GF-D8 (cell line): ENCODE measurements at places on chromosomes 2 and 18.

- DNase-seq, result peak; percentile 93
Measured at GRCh38 chr2:64945973-64946768, 43.0 kb upstream of the SLC1A4 start.

DNA sequence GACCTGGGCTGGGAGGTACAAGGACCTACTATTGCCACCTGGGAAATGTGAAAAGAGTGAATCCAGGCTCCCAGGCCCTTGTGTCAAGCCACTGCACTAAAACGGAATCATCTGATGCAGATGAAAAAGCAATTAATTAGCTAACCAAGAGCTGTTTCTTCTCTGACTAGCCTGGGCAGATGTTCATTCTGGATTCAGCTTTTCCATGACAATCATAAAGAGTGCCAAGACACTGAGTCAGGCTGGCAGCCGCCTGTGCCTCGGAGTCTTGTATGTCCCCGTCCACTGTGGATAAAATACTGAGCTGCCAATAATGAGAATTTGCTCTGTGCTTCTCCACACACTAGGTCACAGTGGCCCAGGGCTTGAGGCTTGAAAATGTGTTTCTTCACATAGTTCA, 21.7 kb upstream of the LCLAT1 start:
- DNase-seq, result no peak

GRCh38 chr2:120828829-120829632, 93.4 kb downstream of the GLI2 start:
- no peak for DNase-seq

DNA sequence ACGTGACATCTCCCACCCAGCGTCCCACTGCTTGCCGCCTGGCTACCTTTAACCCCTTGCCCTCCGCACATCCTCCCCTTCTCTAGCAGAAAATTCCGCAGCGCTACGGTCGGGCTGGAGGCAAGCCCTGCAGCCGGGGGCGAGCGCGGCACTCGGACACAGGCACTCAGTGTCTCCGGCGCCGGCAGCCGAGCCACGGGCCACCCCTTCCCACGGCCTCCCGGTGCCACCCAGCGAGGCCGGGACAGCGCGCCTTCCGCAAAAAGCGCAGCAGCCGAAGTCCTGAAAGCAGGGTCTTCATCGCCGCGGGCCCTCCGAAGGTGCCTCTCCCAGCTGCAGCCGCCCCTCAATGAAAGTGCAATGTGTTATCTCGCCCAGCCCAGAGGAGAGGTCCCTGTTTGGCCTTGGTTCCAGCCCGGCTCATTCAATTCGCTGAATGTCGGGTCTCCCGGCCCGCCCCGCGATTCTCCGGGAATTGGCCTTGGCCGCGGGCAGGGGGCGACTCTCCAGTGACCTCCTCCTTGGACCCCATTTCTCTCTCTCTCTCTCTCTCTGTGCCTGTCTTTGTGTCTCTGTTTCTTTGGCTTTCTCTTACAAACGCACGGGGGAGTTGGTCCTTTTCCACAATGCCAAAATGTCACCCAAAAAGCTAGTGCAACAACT, 1.1 kb downstream of the DLGAP1 start:
- no peak for DNase-seq

GRCh38 chr2:174337337-174338146, 2.8 kb downstream of the SP9 start:
- DNase-seq, result peak; percentile 18

DNA sequence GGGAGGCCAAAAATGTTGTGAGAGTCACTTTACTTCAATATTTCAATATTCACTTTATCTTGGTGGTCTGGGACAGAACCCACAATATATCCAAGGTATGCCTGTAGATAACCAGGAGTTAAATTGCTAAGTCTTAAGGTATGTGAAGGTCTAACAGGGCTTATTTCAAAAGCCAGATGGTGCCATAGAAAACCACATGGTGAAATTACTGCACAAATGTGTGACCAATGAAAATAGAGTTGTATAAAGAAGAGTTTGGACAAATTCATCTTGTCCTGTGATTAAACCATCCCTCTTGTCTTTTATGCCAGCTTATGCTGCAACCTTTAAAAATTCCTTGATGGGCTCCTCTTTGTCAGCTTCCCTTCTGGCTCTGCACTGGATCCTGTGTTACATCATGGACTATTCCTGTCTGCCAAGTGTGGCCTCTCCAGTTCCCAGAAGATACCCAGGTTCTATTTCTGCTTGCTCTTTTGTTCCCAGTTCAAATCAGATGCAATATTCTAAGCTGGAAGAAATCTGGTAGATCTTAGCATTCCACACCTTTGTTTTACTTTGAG, 46.8 kb downstream of the ANTXR1 start:
- DNase-seq, result no peak

DNA sequence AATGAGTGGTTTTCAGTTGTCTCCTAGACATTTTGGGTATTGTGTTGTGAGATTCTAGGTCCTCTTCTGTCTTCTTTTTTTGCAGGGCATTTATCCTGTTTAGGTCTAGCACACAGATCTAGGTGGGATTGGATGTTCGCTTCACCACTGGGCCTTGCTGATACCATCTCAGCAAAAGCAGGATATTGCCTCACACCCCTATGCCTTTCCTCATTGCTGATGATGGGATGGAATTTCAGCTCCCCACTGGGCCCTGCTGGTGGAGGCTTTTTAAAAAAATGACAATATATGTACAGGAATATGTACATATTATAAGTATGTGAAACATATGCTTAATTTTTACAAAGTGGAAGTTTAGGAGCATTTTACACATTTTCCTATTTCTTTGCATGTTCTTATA, 5.4 kb upstream of the TOGARAM2 start:
- DNase-seq, result peak; percentile 51

GRCh38 chr2:114265261-114265660, 177.2 kb upstream of the DPP10 start:
- DNase-seq, result no peak

DNA sequence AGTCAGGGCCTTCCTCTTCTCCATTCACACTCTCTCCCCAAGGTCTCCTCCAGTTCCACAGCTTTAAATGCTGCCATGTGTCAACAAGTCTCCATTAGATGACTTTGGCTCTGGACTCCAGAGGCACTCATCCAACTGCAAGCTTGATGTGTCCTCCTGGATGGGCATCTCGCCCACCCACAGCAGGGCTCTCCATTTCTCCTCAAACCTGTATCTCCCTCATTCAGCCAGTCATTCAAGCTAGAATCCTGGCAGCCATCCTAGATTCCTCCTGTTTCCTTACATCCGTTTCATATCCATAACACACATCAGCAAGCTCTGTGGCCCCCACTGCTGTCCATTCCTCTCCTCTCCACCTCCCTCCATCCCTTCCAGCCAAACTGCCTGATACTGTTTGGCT, 88.4 kb upstream of the AFF3 start:
- no peak for DNase-seq

GRCh38 chr2:7988440-7988839, 693.4 kb upstream of the ID2 start:
- no peak for DNase-seq

DNA sequence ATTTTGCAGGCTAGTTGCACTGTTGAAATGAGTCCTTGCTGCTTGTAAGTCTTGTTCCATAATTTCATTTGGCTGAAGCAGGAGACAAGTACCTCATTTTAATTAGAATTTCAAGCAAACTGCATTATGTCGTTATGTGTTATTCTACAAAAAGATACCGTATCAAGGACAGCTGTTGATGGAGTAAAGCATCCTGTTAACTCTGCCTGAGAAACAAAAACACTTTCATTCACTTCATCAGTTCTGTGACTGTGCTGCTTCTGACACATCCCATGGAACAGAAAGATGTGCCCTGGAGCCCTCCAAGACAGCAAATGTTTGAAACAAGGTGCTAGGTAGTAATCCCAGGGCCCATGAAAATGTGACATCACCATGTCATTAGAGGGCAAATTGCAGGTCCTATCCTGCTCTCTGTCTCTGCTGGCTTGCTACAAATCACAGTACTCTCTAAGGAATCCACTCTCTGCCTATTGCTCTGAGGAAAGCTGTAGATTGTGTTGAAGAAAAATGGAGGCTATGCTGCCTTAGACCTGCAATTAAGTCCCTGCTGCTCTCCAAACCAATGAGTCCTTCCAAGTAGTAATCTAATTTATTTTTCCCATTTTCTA, 209.7 kb upstream of the PARD3B start:
- DNase-seq, result no peak

GRCh38 chr18:78579854-78580577, 399.6 kb upstream of the SALL3 start:
- no peak for DNase-seq

GRCh38 chr2:232980683-232981082, 32.4 kb downstream of the NGEF start:
- no peak for DNase-seq

- no peak for DNase-seq
Measured at GRCh38 chr2:63225964-63226686, 175.5 kb downstream of the OTX1 start.

- DNase-seq, result no peak
Measured at GRCh38 chr2:181111059-181111458, 130.7 kb downstream of the UBE2E3 start.

- no peak for DNase-seq
Measured at GRCh38 chr2:151401149-151401548, 8.6 kb upstream of the RIF1 start.

GRCh38 chr2:235156055-235156454, 204.2 kb downstream of the SH3BP4 start:
- DNase-seq, result no peak

DNA sequence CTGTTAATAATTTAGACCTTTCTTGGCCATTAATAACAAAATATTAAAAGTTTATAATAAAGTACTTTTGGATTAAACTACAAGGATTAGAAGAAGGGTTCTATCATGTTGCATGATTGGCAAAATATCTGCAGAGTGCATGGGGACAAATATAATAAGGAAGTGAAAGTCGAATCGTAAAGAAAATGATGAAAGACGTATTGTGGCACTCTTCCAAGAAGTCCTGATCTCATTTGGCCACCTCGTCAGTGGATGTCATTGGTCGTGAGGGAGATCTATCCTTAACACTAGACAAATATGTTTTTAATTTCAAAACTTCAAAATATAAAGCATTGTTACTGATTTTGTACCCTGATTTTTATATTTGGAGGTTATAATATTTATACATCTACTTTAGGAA, 197.7 kb upstream of the STON1 start:
- peak; percentile 47 for DNase-seq

DNA sequence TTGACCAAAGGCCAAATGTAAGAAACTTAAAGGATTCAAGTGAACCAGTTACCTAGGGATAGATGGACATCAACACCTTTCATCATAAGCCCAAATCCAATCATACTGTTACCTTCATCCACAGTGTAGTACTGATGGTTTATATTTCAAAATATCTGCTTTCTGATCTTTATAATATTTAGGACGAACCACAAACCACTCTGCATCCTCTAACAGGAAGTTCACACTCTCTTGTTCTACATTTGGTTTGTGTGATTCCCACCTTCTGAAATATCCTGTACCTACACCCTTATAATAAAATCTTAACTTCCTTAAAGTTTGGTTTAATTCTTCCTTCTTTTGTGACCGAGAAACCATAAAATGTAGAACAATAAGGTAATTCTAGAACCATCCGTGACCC, 535.7 kb upstream of the CHAC2 start:
- DNase-seq, result no peak

DNA sequence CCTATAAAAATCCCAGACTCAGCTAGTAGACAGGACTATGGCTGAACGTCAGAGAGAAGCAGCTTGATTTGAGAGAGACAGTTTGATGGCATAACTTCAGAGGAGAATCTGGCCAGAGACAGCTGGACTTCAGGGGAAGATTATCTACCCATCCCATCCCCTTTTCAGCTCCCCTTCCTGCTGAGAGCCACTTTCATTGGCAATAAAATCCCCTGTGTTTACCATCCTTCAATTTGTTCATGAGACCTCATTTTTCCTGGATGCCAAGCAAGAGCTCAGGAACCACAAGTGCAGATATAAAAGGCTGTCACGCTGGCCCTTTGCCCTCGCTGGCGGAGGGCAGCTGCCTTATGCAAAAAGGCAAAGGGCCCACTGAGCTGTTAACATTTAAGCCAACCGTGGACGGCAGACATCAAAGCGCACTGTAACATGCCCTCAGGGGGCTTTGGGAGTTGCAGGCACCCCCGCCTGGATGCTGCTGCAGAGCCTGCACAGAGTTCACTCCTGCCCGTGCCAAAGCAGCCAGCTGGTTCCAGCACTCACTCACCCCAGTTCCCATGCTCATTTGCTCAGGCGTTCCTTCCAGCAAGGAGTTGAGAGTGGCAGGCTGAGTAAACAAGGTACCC, 164.3 kb upstream of the PGAP1 start:
- no peak for DNase-seq

GRCh38 chr2:181308766-181309515, 148.2 kb upstream of the ITGA4 start:
- DNase-seq, result peak; percentile 62

GRCh38 chr18:54033052-54033451, 191.4 kb downstream of the MBD2 start:
- DNase-seq, result no peak

GRCh38 chr2:213057977-213058376, 93.4 kb downstream of the IKZF2 start:
- DNase-seq, result no peak

DNA sequence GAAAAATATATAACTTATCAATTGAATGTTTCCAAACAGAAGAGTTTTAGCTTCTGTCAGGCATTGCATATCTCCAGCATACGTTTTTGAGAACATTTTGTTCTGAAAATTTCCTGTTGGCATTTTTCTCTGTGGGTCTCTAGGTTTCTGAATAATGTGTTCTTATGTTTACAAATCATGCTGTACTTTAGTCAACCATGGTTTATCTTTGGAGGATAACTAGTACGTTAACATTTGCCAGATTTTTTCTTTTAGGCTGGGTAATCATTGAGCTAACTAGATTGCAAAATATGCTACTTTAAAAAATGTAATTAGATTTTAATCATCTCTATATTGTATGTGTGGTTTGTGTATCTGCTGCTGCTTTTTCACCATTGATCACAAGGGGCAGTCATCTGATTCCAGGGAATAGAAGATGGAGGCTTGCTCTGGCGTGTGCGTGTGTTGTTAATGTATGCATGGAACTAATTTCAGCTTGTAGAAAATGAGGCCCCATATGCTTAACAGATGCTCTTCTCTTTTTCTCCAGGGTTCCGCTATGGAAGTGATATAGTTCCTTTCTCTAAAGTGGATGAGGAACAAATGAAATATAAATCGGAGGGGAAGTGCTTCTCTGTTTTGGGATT, 21.3 kb downstream of the XRCC5 start:
- DNase-seq, result no peak

DNA sequence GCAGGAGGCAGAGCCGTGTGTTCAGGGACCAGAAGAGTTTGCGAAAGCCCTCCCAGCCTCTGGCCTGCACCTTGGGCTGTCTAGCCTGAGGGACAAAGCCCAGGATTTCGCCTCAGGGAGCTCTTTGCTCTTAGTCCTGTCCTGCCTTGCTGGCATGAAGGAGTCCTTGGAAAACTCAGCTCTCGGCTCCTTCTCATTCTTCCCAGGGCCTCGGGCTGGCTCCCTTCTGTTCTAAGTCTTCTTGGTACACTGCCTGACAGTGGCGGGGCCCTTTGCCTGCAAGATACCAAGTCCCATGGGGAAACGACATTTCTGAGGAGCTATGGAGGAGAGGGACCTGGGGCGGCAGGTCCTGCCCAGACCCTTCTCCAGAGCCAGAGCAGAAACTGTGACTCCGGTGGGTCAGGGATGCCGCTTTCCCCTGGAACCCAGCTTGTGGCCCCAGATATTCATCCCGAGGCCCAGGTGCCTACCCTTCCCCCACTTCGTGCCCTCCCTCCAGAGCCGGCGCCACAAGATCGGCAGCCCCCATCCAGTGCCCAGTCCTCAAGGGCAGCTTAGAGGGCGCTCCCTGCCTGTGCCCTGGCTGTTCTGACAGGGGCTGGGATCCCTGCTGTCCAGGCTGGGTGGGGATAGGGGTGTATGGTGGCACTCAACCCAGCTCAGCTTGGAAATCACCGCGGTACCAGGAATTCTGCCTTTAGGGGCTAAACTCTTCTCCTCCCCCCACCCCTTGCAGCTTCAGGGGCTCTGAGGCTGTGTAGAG, 5.5 kb upstream of the CYP26B1 start:
- no peak for DNase-seq
